ENCODE measurements at places on chromosomes 6 and 20. TPM values are rescaled to one million over a fixed set of nuclear protein-coding genes. Genes with fewer than 3 reads are reported as not detected.

DNA sequence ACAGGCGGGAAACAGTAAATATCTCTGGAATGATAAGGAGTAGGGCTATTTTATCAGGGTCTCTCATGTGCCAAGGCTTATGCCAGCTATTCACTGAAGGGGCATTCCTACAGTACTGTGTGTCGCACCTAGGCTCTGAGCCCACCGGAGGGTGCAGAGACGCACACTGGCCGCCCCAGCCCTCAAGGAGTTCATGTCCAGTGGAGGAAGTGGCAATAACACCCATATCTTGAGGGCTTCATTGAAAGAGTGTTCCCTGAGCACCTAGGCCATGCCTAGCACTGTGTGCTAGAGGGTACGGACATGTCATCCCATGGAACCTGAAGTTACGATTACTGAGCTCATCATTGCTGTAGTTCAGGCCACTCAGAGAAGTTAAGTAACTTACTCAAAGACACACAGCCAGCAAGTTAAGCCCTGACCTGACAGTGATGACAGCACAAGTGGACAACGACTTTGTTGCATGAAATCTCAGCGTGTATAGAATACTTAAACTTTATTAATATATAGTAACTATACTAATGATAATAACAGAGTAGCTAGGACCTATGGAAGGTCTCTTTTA, 8.7 kb downstream of the CCN5 start:
- no peak overlapping the region for H3K27ac ChIP-seq
- DNase-seq, result no peak
- no peak overlapping the region for H3K4me3 ChIP-seq
- no peaks in the 10 kb centered on the region for H3K36me3 ChIP-seq
- H3K4me1 ChIP-seq, result peaks cover 31% of the 10 kb centered on the region
- H3K27me3 ChIP-seq, result no peaks in the 10 kb centered on the region

DNA sequence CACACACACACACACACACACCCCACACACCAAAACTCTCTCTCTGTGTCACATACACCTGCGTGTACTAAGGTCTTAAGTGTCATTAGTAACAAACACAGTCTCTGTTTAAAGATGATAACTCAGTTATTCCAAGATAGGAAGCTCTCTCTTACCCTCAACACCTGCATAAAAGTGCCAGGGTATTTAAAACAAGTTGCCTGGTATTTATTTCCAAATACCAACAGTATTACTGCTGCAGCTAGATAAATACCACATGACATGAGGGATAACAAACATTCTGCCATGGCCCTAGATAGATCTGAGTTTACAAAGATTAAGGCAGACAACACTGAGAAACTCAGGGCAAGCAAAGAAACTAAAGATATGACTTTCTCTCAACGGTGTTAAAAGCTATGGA, 118.5 kb downstream of the SIM1 start:
- H3K27ac ChIP-seq, result no peak overlapping the region
- H3K4me1 ChIP-seq, result no peaks in the 10 kb centered on the region
- no peak overlapping the region for H3K4me3 ChIP-seq
- no peak for DNase-seq
- H3K27me3 ChIP-seq, result no peaks in the 10 kb centered on the region

DNA sequence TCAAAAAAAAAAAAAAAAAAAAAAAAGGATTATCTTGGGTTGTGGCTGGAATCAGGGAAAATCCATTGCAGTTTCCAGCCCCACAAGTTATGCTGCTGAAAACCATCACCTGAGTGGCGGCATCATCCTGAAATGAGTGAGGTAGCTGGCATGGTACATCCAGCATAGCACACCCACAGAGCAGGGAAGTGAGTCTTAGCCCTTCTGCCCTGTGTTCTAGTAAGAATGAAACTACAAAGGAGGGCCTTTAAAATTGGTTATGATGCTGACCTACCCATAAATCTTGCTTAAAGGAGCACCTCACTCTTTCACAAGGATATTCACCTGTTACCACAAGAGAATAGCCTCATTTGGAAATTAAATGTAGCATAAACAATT, 119.2 kb downstream of the NFATC2 start:
- no peaks in the 10 kb centered on the region for H3K36me3 ChIP-seq
- no peaks in the 10 kb centered on the region for H3K4me1 ChIP-seq
- no peak for DNase-seq
- H3K27me3 ChIP-seq, result no peaks in the 10 kb centered on the region

DNA sequence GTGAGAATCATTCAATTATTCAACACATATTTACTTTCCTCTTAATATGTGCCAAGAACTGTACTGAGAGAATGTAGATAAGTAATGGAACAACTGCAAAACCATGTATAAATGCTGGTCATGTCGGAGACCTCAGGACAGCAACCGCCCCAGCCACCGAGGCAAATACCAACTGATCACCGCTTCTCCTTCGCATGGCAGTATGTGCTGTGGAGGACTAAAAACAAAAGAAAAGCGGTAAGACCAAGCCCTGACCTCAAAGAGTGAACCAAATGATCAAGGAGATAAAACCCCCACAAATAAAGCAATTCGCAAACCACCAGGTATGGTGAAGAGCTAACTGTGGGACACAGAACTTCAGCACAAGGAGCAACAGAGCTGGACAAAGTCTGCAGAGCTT, 104.3 kb downstream of the TRERF1 start:
- no peak for DNase-seq
- H3K4me1 ChIP-seq, result no peaks in the 10 kb centered on the region
- no peak overlapping the region for H3K27ac ChIP-seq
- no peak overlapping the region for H3K4me3 ChIP-seq
- no peaks in the 10 kb centered on the region for H3K27me3 ChIP-seq

The HSPA12B gene
- not detected for total RNA-seq

The LIN28B gene
- total RNA-seq, result 0.25 TPM

The MYBL2 gene
- total RNA-seq, result 92.1 TPM
